ENCODE measurements at places on chromosomes 13 and 19. TPM values are rescaled to one million over a fixed set of nuclear protein-coding genes. Genes with fewer than 3 reads are reported as not detected.

KIR3DL2 gene
- total RNA-seq, result not detected

CCDC70 gene
- not detected for total RNA-seq

SHD gene
- total RNA-seq, result not detected

FRY gene
- total RNA-seq, result 28.3 TPM

OR4F17 gene
- total RNA-seq, result not detected

ZIC2 gene
- total RNA-seq, result not detected

ZNF792 gene
- total RNA-seq, result 5.4 TPM

ZNF254 gene
- 7.0 TPM for total RNA-seq

LCP1 gene
- total RNA-seq, result 0.20 TPM

ZNF45 gene
- total RNA-seq, result 22.0 TPM

PPP1R15A gene
- 53.2 TPM for total RNA-seq

TYROBP gene
- total RNA-seq, result not detected

UBE2L5 gene
- total RNA-seq, result not detected

C19orf18 gene
- total RNA-seq, result not detected

PTPRS gene
- total RNA-seq, result 161 TPM

REX1BD gene
- 34.7 TPM for total RNA-seq

COMP gene
- total RNA-seq, result 0.53 TPM

FGF14 gene
- under 0.01 TPM for total RNA-seq

ZNF491 gene
- total RNA-seq, result 3.0 TPM

UNC13A gene
- 6.5 TPM for total RNA-seq

ZNF606 gene
- 12.5 TPM for total RNA-seq

CLEC17A gene
- 0.13 TPM for total RNA-seq

LSR gene
- total RNA-seq, result 0.33 TPM

ENOX1 gene
- 5.5 TPM for total RNA-seq

DACH1 gene
- total RNA-seq, result not detected

SKA3 gene
- 0.83 TPM for total RNA-seq

ETV2 gene
- total RNA-seq, result 0.13 TPM

SLC6A16 gene
- total RNA-seq, result 0.13 TPM

LILRA2 gene
- total RNA-seq, result not detected

CAPNS1 gene
- total RNA-seq, result 461 TPM

ZNF667 gene
- total RNA-seq, result 7.8 TPM

HCST gene
- total RNA-seq, result 1.2 TPM

NKPD1 gene
- 0.26 TPM for total RNA-seq

ZNF134 gene
- 20.7 TPM for total RNA-seq

CASP14 gene
- total RNA-seq, result not detected

GFY gene
- total RNA-seq, result not detected

C1QTNF9 gene
- total RNA-seq, result not detected

IRGC gene
- not detected for total RNA-seq

CADM4 gene
- 4.3 TPM for total RNA-seq

DMAC2 gene
- 33.4 TPM for total RNA-seq

DIAPH3 gene
- 4.7 TPM for total RNA-seq
